ENCODE measurements at places on chromosomes 2 and 18.

GRCh38 chr2:136254681-136255080 lies 136.7 kb upstream of the CXCR4 start:
- DNase-seq, result no peak

GRCh38 chr2:209495855-209496585 lies 72.2 kb downstream of the MAP2 start:
- no peak for DNase-seq

GRCh38 chr2:143692162-143692561 lies 562.9 kb downstream of the ARHGAP15 start:
- no peak for DNase-seq

- no peak for DNase-seq
Observed at GRCh38 chr18:28560331-28560730, 383.4 kb upstream of the CDH2 start.

GRCh38 chr2:187552828-187553681 lies 1.2 kb downstream of the TFPI start:
- no peak for DNase-seq

- no peak for DNase-seq
Observed at GRCh38 chr18:79965119-79965902, 868 bp downstream of the HSBP1L1 start.

GRCh38 chr2:88036182-88036581 lies 19.4 kb downstream of the KRCC1 start:
- no peak for DNase-seq

- DNase-seq, result no peak
Observed at GRCh38 chr18:8854962-8855361, 149.6 kb downstream of the MTCL1 start.

DNA sequence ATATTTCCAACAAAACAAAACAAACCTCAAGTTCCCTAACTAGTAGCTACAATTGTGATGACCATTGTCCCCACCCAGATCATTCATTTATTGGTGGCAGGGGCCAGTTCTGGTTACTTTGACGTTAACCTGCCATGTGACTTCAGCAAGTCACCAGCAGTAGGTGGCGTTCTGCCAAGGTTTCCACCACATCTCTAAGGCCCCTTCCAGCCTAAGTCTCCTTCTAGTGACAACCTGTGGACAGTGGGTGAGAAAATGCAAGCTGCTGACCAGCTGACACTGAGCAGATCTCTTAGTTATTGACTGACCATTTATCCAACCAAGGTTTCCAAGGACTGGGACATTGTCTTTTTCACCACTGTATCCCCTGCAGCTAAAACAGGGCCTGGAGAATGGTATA lies 98.4 kb downstream of the GPR39 start:
- no peak for DNase-seq

DNA sequence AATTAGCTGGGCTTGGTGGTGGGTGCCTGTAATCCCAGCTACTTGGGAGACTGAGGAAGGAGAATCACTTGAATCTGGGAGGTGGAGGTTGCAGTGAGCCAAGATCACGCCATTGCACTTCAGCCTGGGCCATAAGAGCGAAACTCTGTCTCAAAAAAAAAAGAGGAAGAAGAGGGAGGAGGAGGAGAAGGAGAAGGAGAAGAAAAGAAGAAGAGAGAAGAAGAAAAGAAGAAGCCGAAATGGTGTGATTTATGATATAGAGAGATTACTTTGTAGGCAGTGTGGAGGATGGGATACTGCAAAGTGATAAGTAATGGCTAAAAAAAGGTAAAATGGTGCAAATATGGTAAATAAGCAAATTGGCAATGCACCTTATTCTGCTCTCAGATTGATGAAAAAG lies 25.1 kb downstream of the THNSL2 start:
- DNase-seq, result no peak

GRCh38 chr2:149160701-149161217 lies 122.3 kb downstream of the LYPD6B start:
- peak; percentile 4 for DNase-seq

GRCh38 chr2:8204711-8205110 lies 477.1 kb upstream of the ID2 start:
- no peak for DNase-seq

GRCh38 chr2:99488539-99489062 lies 1.2 kb downstream of the REV1 start:
- no peak for DNase-seq

DNA sequence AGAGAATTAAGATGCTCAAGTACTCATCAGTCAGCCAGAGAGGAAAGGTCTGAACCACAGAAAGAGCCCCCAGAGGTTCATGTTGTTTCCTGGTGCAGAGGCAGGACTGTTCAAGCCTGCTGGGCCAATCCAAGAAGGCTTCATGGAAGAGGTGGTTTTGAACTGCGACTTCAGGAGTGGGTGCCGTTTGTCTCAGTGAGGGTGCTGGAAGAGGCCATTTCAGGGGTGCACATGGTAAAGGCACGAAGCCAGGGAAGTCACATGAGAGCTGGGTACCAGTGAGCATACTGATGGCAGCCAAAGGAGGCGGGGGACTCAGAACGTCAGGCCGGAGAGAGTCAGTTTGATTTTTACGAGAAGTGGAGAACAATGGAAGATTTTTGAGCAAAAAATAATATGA lies 55.5 kb downstream of the EMILIN2 start:
- DNase-seq, result no peak

- DNase-seq, result peak; percentile 54
Observed at GRCh38 chr18:13464432-13465123, 246.0 kb downstream of the LDLRAD4 start.

- DNase-seq, result no peak
Observed at GRCh38 chr2:227939271-227940027, 68.0 kb downstream of the DAW1 start.

DNA sequence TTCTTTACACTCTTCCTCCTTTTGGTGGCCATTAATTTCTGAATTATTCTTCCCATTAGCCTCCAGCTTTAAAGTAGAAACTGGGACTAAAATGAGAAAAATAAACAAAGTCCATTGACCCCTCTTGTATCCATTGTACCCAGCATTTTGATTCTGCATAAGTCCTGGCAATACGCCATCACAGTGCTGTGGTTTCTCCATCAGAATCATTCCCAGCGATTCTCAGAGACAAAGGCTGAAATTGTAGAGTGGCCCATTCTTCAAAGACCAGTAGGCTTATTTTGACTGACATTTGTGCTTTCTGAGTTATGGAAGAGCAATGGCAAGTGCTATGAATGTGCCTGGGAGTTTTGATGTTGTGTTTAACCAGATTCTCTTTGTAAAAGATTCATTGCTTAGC lies 199.3 kb upstream of the GALNT5 start:
- DNase-seq, result no peak

DNA sequence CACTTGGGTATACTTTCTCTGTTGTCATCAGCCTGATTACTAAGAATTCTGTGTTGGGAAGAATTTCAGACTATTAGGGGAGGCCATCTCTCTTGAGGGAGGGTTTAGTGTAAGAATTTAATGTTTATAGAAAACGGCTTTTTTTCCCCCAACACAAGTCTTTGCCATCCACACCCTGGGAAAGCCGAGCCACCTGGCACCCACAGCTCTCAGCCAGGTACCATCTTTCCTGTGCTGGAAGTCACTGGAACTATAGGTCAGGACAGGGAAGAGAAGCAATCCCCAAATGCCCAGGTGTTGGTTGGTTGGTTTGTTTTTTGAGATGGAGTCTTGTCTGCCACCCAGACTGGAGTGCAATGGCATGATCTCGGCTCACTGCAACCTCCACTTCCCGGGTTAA lies 155.1 kb downstream of the SMAD7 start:
- no peak for DNase-seq

DNA sequence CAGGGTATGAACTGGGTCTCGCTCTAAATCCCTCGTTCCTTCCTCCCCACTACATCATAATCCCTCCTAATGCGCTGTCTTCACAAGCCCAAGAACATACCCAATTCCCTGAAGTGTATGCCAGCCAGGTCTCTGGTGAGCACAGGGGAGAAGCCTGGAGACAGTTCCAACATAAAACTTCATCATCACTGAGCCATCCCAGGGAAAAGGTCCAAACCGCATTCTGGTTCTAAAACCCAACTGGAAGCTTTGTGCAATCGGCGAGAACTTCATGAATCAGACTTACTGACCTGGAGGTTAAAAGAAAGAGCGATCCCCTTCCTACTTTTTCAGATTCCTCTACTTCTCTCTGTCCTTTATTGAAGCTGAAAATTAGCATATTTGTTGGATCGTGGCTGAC lies 132.7 kb downstream of the ALPK2 start:
- no peak for DNase-seq

GRCh38 chr18:33830213-33830612 lies 252.2 kb downstream of the ASXL3 start:
- no peak for DNase-seq

DNA sequence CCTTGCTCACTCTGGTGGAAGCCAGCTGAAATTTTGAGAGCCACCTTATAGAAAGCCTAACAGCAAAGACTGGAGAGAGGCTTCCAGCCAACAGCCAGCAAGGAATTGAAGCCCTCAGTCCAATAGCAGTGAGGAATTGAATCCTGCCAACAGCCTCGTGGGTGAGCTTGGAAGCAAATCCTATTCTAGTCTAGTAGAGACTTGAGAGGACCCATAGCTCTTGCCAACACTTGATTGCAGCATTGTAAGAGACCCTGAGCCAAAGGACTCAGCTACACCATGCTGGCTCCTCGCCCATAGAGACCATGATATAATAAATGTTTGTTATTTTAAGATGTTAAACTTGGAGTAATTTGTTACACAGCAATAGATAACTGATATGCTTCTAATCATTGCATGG lies 403.0 kb upstream of the TNP1 start:
- DNase-seq, result no peak

GRCh38 chr2:169232551-169233154 lies 129.7 kb downstream of the LRP2 start:
- DNase-seq, result no peak

DNA sequence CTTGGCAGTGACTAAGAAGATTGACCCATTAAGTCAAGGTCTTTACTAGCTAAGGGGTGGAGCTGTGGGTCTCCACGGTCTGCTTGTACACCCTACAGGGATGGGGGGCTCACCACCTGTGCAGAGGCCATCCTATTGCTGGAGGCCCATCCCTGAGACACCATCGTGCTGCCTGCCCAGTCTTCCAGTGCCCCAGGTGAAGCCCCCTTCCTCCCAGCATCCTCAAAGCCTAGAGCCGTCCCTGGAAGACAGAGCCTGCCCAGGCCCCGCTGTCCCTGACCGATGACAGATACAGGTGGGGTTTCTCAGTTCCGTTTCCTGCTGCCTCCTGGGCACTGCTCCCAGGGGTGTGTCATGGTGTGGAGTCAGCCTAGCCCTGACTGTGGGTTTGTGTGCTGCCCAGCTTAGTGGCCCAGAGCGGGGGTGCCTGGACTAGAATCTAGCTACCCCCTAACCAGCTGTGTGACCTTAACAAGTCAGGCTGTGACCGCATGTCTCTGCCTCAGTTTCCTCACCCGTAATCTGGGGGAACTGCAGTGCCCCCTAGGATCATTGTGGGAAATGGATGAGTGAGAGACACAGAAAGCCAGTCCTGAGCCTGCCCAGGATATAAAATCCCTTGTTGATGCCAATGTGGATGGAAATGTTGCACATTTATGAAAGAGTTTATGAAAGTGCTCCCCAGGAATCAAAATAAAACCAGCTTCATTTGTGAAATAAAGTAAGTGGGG lies 2.0 kb downstream of the OTOS start:
- no peak for DNase-seq

DNA sequence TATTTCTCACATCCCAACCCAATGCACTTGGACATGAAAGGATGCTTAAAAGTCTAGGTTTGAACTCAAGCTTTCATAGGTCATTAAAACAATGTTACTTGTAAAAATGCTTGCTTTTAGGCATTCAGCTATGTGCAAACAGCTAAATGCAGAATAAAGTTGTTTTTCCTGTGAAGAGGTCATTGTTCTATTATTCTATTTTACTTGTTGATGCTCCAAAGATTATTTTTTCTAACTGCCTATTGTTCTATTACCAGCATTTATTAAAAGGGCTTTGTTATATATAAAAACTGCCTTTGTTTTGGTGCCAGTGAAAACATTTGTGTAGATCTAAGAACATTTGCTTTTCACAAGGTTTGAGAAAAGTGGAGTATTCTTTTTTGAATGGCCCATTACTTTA lies 49.4 kb downstream of the TMEM178A start:
- DNase-seq, result no peak

GRCh38 chr2:97995734-97996624 lies at the start of gene TMEM131:
Gene TMEM131 (minus strand): TSS chr2:97995948. CDS start chr2:97995662, 286 bp downstream.
- DNase-seq, result peak; percentile 95

GRCh38 chr2:234158812-234159211 lies 108.3 kb downstream of the SPP2 start:
- DNase-seq, result no peak
